ENCODE measurements at places on chromosomes 1 and 21. TPM values are rescaled to one million over a fixed set of nuclear protein-coding genes. Genes with fewer than 3 reads are reported as not detected.

DNA sequence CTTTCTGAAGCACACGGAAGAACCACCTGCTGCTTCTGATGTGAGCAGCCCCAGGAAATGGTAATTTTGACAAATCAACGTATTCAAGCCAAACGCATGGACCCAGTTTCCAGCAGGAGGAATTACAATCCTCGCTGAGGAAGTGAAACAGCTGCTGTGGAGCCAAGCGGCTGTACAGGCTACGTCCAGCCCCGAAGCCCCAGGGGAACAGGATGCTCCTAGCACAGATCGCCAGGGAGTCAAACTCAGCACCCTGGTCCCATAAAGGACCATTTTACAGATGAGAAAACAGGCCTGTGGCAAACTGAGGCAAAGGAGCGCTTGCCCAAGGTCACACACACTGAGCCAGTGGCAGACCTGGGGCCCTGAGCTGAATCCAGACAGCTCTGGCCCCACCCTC lies 108.0 kb downstream of the PTPRU start:
- H3K4me1 ChIP-seq, result peaks cover 8% of the 10 kb centered on the region
- no peaks in the 10 kb centered on the region for H3K36me3 ChIP-seq
- no peak overlapping the region for H3K4me3 ChIP-seq
- no peak for DNase-seq

DNA sequence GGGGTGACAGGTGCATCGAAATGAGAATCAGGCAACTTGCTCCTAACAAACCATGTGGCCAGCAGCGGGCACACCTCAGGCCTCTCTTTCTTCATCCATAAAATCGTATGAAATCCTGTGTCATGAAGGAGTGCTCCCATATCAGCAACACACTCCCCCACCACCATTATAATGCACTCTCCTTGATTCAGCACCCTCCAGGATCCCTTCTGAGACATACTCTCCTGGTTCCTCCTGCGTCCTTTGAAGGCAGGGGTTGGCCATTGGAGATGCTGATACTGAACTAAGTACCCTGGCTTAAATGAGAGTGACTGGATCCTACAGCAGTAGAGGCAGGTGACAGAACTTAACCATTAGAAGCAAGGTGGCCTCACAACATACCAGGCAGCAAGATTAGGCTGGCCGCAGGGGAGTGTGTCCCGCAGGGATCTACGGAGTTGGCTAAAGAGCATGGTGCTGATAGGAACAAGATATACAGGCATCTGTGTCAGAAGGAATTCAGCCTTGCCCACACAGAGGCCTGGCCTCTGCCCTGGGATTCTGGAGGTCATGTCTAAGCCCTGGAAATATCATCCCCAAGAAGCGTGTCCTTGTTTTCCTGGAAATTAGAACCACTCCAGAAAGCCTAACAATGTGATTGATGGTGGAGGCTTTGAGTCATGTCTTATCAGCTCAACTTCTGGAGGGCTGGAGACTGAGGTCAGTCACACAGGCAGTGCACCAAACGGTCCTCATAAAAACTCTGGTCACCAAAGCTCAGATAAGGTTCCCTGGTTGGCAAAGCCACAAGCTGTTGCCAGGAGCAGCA lies 16.8 kb downstream of the S100A7A start:
- H3K27ac ChIP-seq, result no peak overlapping the region
- H3K4me1 ChIP-seq, result no peaks in the 10 kb centered on the region
- H3K36me3 ChIP-seq, result no peaks in the 10 kb centered on the region
- H3K27me3 ChIP-seq, result peaks cover 2% of the 10 kb centered on the region
- no peak overlapping the region for H3K4me3 ChIP-seq

GRCh38 chr1:227317523-227318015 lies 723 bp downstream of the CDC42BPA start:
- H3K27ac ChIP-seq, result peak overlapping the region; percentile 96
- peak overlapping the region; percentile 84 for H3K4me3 ChIP-seq
- peaks cover 4% of the 10 kb centered on the region for H3K27me3 ChIP-seq
- peak; percentile 88 for DNase-seq
- peaks cover 2% of the 10 kb centered on the region for H3K36me3 ChIP-seq
- peaks cover 2% of the 10 kb centered on the region for H3K4me1 ChIP-seq

- H3K27ac ChIP-seq, result no peak overlapping the region
- H3K4me1 ChIP-seq, result no peaks in the 10 kb centered on the region
- H3K36me3 ChIP-seq, result no peaks in the 10 kb centered on the region
- no peak for DNase-seq
- H3K27me3 ChIP-seq, result no peaks in the 10 kb centered on the region
These were observed 42.4 kb downstream of the RIMS3 start for GRCh38 chr1:40622936-40623629.

- H3K4me3 ChIP-seq, result no peak overlapping the region
- no peaks in the 10 kb centered on the region for H3K4me1 ChIP-seq
- H3K27ac ChIP-seq, result no peak overlapping the region
These were observed 13.1 kb downstream of the SERPINC1 start for GRCh38 chr1:173903827-173904531.

Gene CYYR1
- total RNA-seq, result 7.6 TPM

Gene OR2T33
- not detected for total RNA-seq

Gene MIS18A
- total RNA-seq, result 7.8 TPM

Gene FAM72B
- 1.5 TPM for total RNA-seq

Gene TRAPPC10
- total RNA-seq, result 12.0 TPM

All from muscle of leg (tissue), 16 donors.